ENCODE measurements at places on chromosomes 3 and 15.

GRCh38 chr3:98705212-98705611 lies 57.9 kb upstream of the ST3GAL6 start:
- no peaks in the 10 kb centered on the region for H3K27me3 ChIP-seq
- no peak overlapping the region for H3K27ac ChIP-seq
- no peaks in the 10 kb centered on the region for H3K36me3 ChIP-seq
- H3K4me1 ChIP-seq, result no peaks in the 10 kb centered on the region

GRCh38 chr3:16286161-16286560 lies 21.1 kb downstream of the OXNAD1 start:
- H3K4me3 ChIP-seq, result no peak overlapping the region
- no peak for DNase-seq

GRCh38 chr3:48966876-48967361 lies 23.1 kb upstream of the P4HTM start:
- no peak for DNase-seq
- peaks cover 27% of the 10 kb centered on the region for H3K36me3 ChIP-seq
- H3K27ac ChIP-seq, result no peak overlapping the region

DNA sequence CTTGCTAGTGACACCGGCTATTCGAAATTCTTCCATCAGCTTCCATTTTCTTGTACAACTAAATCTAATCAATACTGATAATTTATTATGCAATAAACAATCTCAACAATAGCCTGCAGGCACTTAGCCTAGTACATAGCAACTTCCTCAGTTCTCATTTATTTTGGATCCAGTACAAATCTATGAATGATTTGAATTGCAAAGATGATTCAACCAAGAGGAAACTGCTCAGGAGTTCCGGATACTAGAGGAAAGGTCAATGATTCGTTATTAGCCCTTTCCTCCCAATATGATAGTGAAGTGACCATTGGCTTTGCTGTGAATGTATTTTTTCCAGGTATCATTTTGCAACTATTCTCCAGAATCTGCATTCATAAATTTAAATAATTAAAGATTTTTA lies 827.0 kb downstream of the CADM2 start:
- H3K36me3 ChIP-seq, result no peaks in the 10 kb centered on the region
- no peak for DNase-seq
- H3K27ac ChIP-seq, result no peak overlapping the region

DNA sequence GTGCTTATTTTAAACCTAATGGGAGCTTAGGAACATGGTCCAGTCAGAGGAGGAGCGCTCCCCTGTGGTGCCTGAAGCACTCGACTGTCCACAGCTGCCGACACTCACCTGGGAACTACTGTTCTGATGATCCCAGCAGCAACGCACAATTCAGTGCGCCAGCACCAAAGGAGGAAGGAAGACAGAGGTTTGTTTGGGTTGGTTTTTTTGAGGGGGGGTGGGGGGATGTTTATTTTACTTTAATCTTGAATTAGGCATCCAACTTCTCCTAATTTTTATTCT lies 48.8 kb upstream of the VGLL4 start:
- no peak overlapping the region for H3K4me3 ChIP-seq
- H3K4me1 ChIP-seq, result no peaks in the 10 kb centered on the region
- no peak overlapping the region for H3K27ac ChIP-seq

- no peaks in the 10 kb centered on the region for H3K27me3 ChIP-seq
- DNase-seq, result peak; percentile 3
- H3K36me3 ChIP-seq, result no peaks in the 10 kb centered on the region
- no peak overlapping the region for H3K27ac ChIP-seq
- peaks cover 3% of the 10 kb centered on the region for H3K4me1 ChIP-seq
Observed at GRCh38 chr3:152160350-152161011, 108.2 kb upstream of the MBNL1 start.

- H3K27me3 ChIP-seq, result no peaks in the 10 kb centered on the region
- DNase-seq, result no peak
- H3K4me3 ChIP-seq, result no peak overlapping the region
- H3K27ac ChIP-seq, result no peak overlapping the region
- no peaks in the 10 kb centered on the region for H3K36me3 ChIP-seq
- no peaks in the 10 kb centered on the region for H3K4me1 ChIP-seq
Observed at GRCh38 chr3:64685800-64686445, 1.9 kb downstream of the ADAMTS9 start.

- H3K4me3 ChIP-seq, result no peak overlapping the region
- H3K36me3 ChIP-seq, result no peaks in the 10 kb centered on the region
- peaks cover 5% of the 10 kb centered on the region for H3K27me3 ChIP-seq
- H3K4me1 ChIP-seq, result no peaks in the 10 kb centered on the region
- no peak for DNase-seq
Observed at GRCh38 chr15:57411945-57412768, 35.9 kb downstream of the CGNL1 start.

- no peak overlapping the region for H3K27ac ChIP-seq
- no peaks in the 10 kb centered on the region for H3K36me3 ChIP-seq
- DNase-seq, result no peak
- H3K4me1 ChIP-seq, result no peaks in the 10 kb centered on the region
Observed at GRCh38 chr3:154571553-154572226, 141.7 kb upstream of the GPR149 start.

DNA sequence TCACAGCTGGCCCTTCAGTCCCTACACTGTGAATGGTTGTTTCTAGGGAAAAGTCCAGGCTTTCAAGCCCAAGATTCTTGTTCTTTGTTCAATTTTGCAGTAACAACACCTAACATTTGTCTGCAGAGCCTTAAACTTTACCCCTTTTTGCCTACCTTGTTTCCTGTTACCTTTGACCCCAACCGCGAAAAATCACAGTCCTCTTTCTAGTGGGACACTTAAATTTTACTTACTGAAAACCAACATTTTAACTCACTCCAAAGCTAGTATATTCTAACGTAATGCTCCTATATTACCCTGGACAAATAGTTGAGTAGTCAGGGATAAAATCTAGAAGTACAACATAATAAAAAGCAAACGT lies 649 bp upstream of the PIK3CB start:
- peak overlapping the region; percentile 82 for H3K4me3 ChIP-seq
- H3K27ac ChIP-seq, result peak overlapping the region; percentile 88
- no peaks in the 10 kb centered on the region for H3K27me3 ChIP-seq
- H3K4me1 ChIP-seq, result peaks cover 6% of the 10 kb centered on the region
- no peak for DNase-seq

DNA sequence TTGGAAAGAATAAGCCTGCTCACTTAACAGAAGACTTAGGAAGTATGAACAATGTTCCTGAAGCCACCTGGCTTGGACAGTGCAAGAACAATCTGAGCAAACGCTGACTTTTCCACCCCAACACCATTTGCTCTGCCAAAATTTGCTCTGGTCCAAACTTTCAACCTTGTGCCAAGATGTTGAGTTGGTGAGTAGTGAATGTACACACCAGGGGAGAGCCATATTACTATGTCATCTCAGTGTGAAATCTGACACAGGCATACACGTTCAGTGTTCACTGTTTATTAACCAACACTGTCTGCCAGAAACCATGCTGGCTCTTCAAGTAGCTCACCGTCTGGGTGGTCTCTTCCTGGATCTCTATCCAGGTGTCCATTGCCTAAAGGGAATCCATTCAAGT lies 152.9 kb upstream of the LPP start:
- no peak overlapping the region for H3K27ac ChIP-seq
- H3K4me1 ChIP-seq, result no peaks in the 10 kb centered on the region
- no peaks in the 10 kb centered on the region for H3K27me3 ChIP-seq
- DNase-seq, result no peak
- H3K4me3 ChIP-seq, result no peak overlapping the region
- no peaks in the 10 kb centered on the region for H3K36me3 ChIP-seq

- no peak overlapping the region for H3K4me3 ChIP-seq
- H3K36me3 ChIP-seq, result peaks cover 3% of the 10 kb centered on the region
- H3K4me1 ChIP-seq, result no peaks in the 10 kb centered on the region
- H3K27me3 ChIP-seq, result no peaks in the 10 kb centered on the region
Observed at GRCh38 chr3:57917601-57918000, 90.6 kb upstream of the FLNB start.

DNA sequence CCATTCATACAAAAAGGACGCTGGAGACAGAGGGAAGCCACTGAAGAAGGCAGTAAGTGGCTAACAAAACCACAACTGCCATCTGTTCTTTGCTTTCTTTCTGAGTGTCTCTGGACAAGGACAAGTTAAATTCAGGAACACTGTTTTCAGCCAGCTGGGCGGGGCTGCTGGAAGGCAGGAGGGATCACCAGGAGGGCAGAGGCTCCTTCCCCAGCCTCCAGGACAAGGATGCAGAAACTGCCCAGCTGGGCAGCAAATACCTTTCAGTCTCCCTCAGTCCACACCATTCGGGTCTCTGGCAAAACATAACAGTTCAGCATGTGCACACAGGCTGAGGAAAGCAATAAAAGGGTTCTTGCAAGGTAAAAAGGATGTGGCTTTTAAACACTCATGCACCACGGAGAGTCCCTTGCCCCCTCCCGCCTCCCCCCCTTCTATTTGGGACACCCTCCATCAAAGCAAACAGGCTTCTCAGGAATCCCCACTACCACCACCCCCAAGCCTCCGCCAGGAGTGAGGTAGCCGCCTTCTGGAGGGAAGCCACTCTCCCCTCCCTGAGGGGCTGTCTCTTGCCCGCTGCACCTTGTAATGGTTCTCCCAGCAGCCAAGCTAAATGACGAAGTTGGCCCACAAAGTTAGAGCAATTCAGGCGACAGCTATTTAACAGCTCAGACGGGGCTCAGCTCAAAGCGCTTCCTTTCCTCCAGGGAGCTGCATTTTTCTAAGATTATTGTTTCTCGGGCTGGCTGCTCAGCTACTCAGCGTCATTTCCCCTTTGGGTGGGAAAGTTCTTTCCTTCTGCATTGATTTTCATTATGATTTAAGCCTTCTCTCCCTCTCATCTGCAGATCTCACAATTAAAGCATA lies 3.8 kb downstream of the HEG1 start:
- H3K27me3 ChIP-seq, result no peaks in the 10 kb centered on the region
- peaks cover 26% of the 10 kb centered on the region for H3K4me1 ChIP-seq
- DNase-seq, result peak; percentile 56
- no peaks in the 10 kb centered on the region for H3K36me3 ChIP-seq
- peak overlapping the region; percentile 81 for H3K27ac ChIP-seq

GRCh38 chr3:81580355-81580754 lies 181.1 kb downstream of the GBE1 start:
- no peak for DNase-seq
- no peaks in the 10 kb centered on the region for H3K27me3 ChIP-seq
- no peak overlapping the region for H3K27ac ChIP-seq

DNA sequence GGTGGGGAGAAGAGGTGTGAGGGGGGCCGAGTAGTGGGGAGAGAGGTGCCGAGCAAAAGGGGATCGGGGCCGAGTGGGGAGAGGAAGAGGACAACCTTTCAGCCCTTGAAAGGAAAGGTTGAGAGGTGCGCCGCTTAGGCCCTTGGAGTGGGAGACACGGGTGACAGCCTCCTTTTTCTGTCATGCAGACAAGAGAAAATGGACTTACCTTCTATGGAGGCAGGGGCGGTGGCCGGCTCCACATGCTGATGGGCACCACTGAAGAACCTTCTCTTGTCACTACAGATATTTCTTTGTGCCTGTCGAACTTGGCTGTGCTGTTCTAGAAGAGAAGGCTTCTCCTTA lies 421 bp downstream of the KLHL18 start:
- no peaks in the 10 kb centered on the region for H3K36me3 ChIP-seq
- H3K4me1 ChIP-seq, result peaks cover 12% of the 10 kb centered on the region

GRCh38 chr3:60206206-60206605 lies 1045.0 kb downstream of the FHIT start:
- DNase-seq, result no peak
- H3K4me1 ChIP-seq, result no peaks in the 10 kb centered on the region
- H3K27ac ChIP-seq, result no peak overlapping the region
- H3K4me3 ChIP-seq, result no peak overlapping the region
- no peaks in the 10 kb centered on the region for H3K36me3 ChIP-seq

GRCh38 chr3:183937601-183938286 lies 53.1 kb upstream of the PARL start:
- no peaks in the 10 kb centered on the region for H3K27me3 ChIP-seq
- H3K27ac ChIP-seq, result no peak overlapping the region
- no peaks in the 10 kb centered on the region for H3K4me1 ChIP-seq
- no peaks in the 10 kb centered on the region for H3K36me3 ChIP-seq
- no peak for DNase-seq

- no peak for DNase-seq
- H3K27ac ChIP-seq, result no peak overlapping the region
- H3K36me3 ChIP-seq, result no peaks in the 10 kb centered on the region
- H3K4me1 ChIP-seq, result 0 out of 2 replicates have a peak, but pooled peaks cover 5% of the 10 kb centered on the region
- H3K4me3 ChIP-seq, result no peak overlapping the region
- H3K27me3 ChIP-seq, result no peaks in the 10 kb centered on the region
Observed at GRCh38 chr3:187101184-187102072, 37.9 kb downstream of the RPL39L start.

DNA sequence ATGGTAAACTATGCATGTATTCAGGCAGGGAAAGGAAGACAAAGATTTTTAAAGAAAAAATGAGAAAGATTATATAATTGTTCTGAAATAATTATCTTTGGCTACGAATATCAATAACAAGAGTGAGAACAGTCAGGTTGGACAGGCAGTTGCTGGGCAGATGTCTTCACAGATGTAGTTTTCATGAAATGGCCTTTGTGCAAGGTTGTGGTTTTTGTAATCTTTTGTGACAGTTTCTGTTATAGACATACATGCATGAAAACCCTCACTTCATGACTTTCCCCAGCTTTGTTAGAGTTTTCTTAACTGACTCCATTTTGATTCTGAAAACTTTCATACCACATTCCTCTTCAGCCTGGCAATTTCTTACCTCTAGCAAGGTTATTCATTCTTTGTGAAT lies 34.9 kb upstream of the SLC25A36 start:
- no peaks in the 10 kb centered on the region for H3K4me1 ChIP-seq
- H3K27me3 ChIP-seq, result no peaks in the 10 kb centered on the region
- H3K36me3 ChIP-seq, result no peaks in the 10 kb centered on the region
- DNase-seq, result no peak
- no peak overlapping the region for H3K4me3 ChIP-seq
- no peak overlapping the region for H3K27ac ChIP-seq

DNA sequence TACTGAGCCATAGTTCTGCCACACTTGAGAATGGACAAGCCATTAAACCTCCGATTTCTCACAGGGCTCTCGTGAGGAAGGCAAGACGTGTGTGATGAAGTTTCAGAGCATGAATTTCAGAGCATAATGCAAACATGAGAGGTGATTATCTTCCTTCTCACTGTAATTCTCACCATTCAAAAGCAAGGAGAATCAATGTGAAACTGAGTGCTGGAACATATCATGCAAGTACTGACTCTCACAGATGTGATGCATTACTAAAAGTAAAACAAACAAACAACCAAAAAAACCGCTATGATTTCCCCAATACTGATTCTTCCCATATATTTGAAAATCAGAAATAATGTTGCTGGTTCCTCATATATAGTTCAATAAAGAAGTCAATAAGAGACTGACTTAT lies 23.7 kb downstream of the P3H2 start:
- H3K27me3 ChIP-seq, result no peaks in the 10 kb centered on the region
- no peaks in the 10 kb centered on the region for H3K4me1 ChIP-seq
- H3K27ac ChIP-seq, result peak overlapping the region; percentile 49
- H3K4me3 ChIP-seq, result no peak overlapping the region
- peak; percentile 47 for DNase-seq
- H3K36me3 ChIP-seq, result no peaks in the 10 kb centered on the region

GRCh38 chr3:58955308-58955707 lies 94.5 kb downstream of the CFAP20DC start:
- no peaks in the 10 kb centered on the region for H3K36me3 ChIP-seq

GRCh38 chr15:59200560-59200959 lies 6.1 kb upstream of the LDHAL6B start:
- no peaks in the 10 kb centered on the region for H3K4me1 ChIP-seq
- DNase-seq, result no peak
- H3K27ac ChIP-seq, result no peak overlapping the region
- H3K4me3 ChIP-seq, result no peak overlapping the region
